ENCODE measurements at places on chromosomes 6 and 20.

DNA sequence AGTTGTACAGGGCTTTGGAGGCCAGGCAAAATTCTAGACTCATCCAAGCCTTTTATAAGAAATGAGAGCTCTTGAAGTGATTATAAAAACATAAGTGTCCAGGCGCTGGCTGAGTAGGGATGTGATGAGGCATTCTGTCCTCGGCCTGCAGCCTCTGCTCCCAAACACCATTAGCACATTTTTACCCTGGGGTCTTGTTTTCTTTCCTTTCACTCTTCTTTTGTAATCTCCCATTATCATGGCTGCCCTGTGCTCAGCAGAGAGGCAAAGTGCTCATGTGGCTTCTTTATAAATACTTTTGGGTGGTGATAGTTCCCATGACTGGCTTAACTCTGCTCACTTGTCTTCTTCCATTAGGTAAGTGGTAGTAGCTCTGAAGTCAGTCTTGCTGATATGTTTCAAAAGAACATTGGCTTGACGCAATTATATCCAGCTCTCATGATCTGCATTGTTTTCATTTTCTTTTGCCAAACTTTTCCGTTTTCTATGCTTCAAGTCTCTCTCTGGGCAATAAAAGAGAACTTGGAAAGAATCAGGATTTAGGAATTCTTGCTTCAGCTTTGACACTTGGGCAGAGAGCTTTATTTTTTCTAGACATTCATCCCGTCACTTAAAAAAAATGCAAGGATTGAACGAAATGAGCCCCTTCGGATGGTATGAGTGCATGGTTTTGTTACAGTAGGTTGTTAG lies 61.1 kb downstream of the CAP2 start:
- no peak for DNase-seq

DNA sequence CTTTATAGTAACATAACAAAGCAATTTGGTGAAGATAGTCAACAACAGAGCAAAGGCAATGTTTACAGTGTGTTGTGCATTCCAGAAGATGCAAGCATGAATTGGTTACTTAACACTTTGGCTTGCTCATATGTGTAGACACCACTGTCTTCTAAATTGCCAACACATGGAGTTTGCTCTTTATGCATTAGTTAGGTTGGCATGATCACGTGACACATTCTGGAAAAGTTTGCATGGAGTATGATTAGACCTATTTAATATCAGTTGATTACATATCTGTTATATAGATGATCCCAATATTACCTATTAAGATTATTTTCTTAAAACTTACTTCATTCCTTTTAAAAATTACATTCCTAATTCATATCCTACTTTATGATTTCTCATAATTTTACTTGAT lies 197.6 kb downstream of the RIMS1 start:
- DNase-seq: no peak

DNA sequence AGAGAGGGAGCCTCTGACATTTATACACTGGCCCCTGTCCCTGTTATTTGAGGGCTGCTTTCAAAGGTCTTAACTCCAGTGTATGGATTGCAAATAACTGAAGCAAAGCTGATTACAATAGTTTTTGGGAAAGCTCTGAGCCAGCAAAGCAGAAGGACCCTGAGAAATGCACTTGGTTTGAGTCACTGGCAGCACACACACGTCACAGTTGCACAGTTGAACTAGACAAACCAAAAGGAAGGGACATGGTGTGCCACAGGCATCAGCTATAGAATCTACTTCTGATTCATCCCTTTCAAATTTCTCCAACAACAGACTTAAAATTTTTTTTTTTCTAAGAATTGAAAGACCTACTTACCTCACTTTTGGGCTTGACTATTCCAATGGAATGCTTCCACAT lies 56.4 kb downstream of the SNRNP48 start:
- DNase-seq: no peak

DNA sequence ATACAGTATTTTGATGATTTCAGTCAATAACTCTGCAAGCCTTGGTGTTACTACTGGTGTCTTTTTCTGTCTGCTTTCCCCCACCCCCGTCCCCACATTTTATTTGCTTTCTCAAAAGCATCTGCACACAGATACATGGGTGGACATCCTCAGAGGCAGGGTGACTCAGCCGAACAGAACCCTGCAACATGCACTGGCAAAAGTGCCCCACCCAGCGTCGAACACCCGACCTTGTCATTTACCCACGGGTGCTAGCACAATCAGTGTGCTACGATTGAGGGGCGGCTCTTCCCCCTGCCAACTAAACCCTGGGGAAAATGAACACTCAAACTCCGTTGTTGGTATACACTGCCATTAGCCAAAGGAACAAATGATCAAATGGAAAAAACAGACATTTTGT lies 115.9 kb upstream of the NAA20 start:
- no peak for DNase-seq

DNA sequence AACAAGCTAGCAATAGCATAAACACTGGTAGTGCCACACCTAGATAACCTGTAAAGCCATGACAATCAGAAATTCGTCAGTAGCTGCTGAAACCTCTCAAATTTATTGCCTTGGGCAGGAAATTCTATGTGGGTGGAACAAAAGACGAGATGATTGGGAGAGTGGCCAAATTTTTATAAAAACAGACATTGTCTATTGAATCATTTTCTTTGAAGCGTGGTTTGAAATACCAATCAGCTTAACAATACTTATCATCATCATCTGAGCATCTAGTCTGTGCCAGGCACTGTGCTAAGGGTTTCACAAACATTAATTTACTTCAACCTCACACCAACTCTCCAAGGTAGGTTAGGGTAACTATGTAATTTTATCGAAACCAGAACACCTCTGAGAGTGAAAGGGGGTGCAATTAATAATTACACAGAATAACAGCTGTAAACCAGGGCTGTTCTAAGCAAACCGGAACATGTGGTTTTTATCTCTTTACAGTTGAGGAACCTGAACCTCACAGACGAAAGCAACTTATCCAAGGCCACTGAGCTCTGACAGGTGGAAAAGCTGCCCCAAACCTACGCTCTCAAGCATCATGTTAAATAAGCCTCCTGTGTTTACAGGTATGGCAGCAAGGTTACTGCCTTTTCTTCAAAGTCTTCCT lies 43.4 kb downstream of the NHSL1 start:
- DNase-seq: no peak

DNA sequence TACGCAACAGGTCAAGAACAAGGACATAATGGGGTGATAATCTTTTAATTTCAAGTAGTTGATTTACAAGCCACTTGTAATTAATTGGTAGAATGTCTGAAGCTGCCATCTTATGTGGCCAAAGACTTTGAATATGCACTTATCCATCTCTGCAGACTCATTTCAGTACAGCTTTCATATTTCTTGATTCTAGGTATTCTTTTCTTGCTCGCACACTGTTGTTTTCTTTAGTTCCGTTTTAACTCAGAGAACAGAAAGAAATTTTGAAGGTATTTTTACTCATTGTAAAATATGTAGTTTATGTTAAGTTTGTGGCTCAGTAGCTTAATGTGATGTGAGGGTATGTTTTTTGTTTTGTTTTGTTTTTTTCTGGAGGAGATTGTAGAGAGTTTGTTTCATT lies 73.9 kb downstream of the UBR2 start:
- DNase-seq: no peak

DNA sequence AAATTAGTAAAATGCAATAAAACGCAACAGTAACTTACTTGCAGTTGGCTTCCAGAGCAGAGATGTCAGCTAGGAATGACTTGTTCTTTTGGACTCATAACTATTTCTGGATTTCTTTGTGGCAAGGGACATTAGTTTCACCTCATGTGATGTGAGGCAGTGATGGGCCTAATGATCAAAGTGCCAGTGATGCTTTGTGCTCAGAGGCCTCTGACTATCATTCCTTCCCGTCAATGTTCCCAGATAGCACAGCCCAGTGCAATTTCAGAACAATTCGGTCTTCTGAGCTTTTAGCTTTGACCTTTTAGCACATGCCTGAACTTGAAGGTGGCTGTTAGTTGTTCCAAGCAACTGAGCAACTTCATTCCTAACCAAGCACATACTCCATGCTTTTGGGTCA lies 596.8 kb downstream of the TFAP2B start:
- DNase-seq: no peak

- DNase-seq: no peak
Measured at GRCh38 chr20:63161176-63161651, 54.7 kb downstream of the YTHDF1 start.

DNA sequence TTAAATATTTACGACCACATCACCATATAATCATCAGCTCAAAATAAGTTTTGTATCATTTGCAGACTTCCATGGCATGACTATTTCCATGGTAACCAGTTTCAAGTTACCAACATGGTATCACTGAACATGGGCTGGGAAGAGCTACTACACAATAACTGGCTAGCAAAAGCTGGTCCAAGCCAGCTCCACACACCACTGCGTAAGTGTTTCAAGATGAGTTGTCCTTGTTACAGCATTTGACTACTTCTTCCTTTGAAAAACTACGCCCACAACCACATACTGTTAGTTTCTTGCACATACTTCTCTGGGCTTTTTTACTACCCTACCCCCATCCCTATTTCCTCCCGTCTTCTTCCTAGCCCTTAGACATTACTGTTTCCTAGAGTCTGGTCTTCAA lies 8.5 kb downstream of the CD164 start:
- DNase-seq: no peak

GRCh38 chr6:27250277-27251111 lies 3.0 kb downstream of the PRSS16 start:
- no peak for DNase-seq

- no peak for DNase-seq
Measured at GRCh38 chr20:54407459-54407858, 67.9 kb upstream of the DOK5 start.

GRCh38 chr20:57317789-57318371 lies 11.7 kb upstream of the SPO11 start:
- DNase-seq: no peak

DNA sequence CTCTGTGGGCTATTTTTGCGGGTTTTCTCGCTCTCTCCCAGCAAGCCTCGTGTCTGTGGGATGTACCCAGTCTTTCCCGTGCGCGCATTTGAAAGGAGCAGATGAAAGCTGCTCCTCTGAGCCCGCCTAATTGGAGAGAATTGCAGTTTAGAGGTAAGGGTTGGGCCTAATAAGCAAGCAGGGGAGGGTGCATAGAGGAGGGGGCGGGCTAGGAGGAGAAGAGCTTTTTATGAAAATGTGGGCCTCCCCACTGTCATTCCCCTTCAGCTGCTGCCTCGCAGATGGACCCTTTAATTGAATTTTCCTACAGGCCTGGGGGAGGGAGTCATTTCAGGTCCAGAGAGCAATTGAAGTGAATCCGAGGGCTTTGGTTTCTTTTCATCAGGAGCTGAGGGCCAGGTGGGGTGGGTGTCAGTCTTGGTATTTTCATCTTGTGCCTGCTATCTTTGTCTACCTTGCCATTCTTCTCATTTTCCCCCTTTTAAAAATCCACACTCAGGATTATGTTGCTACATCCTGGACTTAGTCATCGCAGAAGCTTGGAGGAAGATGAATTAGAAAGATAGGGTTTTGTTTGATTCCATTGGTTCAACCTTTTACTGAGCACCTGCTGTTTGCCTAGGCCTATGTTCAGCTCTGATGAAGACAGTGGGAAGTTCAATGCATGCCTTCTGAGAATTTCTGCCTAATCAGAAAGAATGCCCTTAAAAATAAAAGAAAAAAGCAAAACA lies 423.4 kb downstream of the CD83 start:
- DNase-seq: no peak

GRCh38 chr6:66508433-66508832 lies 801.4 kb upstream of the EYS start:
- DNase-seq: peak; percentile 4

DNA sequence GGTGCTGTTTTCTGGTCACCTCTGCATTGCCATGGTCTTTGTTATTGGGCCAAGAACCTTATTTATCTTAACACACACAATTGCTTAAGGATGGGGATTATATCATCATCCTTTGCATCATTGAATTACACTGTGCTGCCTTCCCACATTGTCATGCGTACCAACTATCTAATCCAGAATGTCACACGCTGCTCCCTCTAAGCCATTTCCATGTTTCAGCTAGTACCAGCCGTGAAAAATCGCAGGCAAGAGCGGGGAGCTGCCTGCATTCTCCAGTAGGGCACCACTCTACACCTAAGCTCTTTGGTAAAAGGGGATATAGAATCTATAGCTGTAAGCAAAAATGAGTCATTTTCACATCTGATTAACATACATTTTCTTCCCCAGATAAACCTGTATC lies 277.0 kb downstream of the PRL start:
- DNase-seq: no peak

DNA sequence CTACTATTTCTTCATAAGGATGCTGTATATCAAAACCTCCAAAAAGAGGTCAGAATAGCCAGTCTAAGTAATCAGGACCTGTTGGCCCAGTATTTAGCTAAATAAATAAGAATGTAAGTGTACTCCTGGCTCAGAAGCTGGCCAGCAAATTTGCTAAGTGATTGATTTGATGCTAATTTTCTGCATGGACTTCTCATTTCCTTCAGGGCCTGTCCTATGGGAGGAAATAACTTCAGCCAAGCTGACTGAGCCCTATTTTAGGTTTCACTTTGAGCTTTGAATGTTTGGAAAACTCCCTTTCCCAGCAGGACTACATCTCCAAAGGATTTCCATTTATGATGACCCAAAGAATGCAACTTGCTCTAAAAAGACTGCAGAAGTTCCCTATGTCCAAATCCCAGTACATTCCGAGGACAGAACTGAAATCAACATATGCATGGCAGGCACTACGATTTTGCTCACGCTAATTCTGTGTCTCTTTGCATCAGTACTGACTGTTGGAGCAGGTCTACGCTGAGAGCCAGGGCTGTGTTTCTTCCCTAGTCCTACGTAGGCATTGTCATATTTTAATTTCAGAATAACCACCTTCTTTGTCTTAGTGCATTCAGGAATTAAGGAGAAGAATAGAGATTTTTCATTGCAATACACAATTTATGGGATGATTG lies 441.4 kb upstream of the PLCB4 start:
- DNase-seq: no peak

GRCh38 chr6:79631693-79632172 lies 604 bp downstream of the SH3BGRL2 start:
- DNase-seq: peak; percentile 15

GRCh38 chr6:72959821-72960220 lies 265.5 kb downstream of the KHDC1L start:
- no peak for DNase-seq

DNA sequence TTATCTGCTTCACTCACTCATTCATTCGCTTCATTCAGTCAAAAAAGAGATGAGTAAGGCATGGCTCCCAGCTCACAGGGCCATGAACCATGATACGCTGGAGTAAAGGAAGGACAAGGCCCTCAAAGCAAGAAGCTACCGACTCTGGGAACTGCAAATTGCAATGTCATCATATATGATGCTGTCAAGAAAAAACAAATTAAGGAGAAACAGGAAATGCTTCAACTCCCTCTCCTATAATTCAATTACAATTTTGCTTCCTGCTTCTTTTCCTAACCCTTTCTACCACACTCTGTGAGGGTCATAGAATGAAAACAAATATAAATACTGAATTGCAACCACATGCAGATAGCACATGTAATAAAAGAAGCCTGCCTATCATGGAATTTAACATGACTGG lies 725.7 kb upstream of the FLRT3 start:
- DNase-seq: no peak

GRCh38 chr6:16602035-16602434 lies 159.2 kb downstream of the ATXN1 start:
- DNase-seq: no peak

Data from SJCRH30 (cell line).